ENCODE measurements at places on chromosomes 5 and 9.

- no peak for DNase-seq
Measured at GRCh38 chr9:25224996-25225395, 453.2 kb downstream of the TUSC1 start.

DNA sequence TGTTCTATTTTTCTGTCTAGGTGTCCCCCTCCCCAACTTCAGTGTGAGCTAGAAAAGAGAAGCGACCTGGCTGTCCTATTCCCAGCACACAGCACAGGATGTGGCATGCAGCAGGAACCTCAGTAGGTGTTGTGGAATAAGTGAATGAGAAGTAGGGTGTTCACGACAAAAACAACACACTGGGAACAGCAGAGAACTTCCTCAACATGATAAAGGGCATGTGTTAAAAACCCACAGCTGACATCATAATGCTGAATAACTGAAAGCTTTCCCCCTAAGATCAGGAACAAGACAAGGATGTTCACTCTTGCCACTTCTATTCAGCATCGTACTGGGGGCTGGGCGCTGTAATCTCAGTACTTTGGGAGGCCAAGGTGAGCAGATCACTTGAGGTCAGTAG lies 155.6 kb upstream of the ZNF618 start:
- DNase-seq = no peak

DNA sequence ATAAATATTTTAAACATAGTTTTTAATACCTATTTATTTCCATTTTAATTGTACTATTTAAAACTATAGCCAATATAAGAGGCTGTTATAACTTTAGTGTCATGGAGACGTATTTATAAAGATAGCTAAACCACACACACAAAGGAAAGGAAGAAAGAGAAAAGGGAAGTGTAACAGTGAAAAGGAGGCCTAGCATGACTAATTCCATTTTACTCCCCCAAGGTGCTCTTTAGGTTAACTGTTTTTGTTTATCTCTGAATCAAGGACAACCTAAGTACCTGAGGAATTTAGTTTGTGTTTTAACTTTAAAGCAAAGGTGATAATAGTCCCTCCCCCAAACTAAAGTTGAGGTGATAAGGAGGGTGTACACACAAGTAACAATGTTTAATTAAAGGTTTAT lies 1188.9 kb upstream of the C9orf72 start:
- no peak for DNase-seq

- no peak for DNase-seq
Measured at GRCh38 chr5:142156839-142157463, 48.4 kb downstream of the NDFIP1 start.

- DNase-seq = no peak
Measured at GRCh38 chr5:129460672-129460935, 506 bp downstream of the ADAMTS19 start.

GRCh38 chr9:86669422-86669821 lies 277.9 kb downstream of the GAS1 start:
- DNase-seq = no peak

- DNase-seq = no peak
Measured at GRCh38 chr9:133285252-133285775, 10.3 kb upstream of the ABO start.
